ENCODE measurements at places on chromosomes 2 and 18. TPM values are rescaled to one million over a fixed set of nuclear protein-coding genes. Genes with fewer than 3 reads are reported as not detected.

CRYGD gene
- total RNA-seq = not detected

FRZB gene
- total RNA-seq = under 0.01 TPM

MATN3 gene
- total RNA-seq = 1.4 TPM

IKZF2 gene
- 2.9 TPM for total RNA-seq

GPR45 gene
- total RNA-seq = not detected

INHA gene
- not detected for total RNA-seq

RAD51AP2 gene
- total RNA-seq = not detected

GPR39 gene
- total RNA-seq = 0.10 TPM

Data from vein endothelial cell (primary cell).